ENCODE measurements at places on chromosomes 5 and 9.

DNA sequence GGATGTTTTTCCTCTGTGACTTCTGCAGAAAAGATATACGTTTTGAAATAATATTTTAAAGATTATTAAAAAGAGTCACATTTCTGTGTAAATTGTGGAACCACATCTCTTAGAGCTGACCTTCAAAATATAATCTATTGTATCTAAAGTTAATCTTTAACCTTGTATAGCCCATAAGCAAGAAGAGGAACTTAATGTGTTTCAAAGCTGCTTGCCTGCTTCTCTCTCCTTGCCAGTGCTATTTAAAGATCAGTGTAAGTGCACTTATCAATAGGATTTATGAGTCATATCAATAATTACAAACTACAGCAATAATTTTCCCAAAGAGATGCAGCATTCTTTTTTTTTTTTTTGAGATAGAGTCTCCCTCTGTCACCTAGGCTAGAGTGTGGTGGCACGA, 29.4 kb upstream of the GDA start:
- no peak for DNase-seq

DNA sequence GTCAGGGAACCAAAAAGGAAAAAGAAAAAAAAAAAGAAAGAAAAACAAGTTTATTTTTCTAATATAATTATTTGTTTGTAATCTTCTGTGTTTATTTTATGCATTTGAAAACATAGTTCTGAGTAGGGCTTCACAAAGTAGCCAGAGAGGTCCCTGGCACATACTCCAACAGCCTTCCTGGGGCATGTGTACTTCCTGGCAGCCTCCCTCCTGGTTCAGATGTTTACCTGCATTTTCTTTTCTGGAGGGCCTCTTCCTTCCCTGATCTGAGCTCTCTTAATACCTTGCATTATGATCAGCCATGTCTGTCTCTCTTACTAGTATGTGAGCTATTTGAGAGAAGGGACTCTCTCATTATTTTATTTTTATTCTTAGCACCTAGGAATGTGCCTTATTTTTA, 361.8 kb downstream of the KDM4C start:
- DNase-seq = no peak

GRCh38 chr9:107286057-107286456, 3.0 kb downstream of the RAD23B start:
- no peak for DNase-seq

GRCh38 chr5:121667292-121667691, 184.4 kb upstream of the FTMT start:
- no peak for DNase-seq

- DNase-seq = no peak
Measured at GRCh38 chr5:160788102-160788660, 63.8 kb downstream of the ATP10B start.

Data from stimulated activated CD8-positive, alpha-beta memory T cell treated with anti-CD3 and anti-CD28 coated beads, Interleukin-7, amount 100 ng/mL, for 48 hours (primary cell).